ENCODE measurements at places on chromosomes 5 and 9. TPM values are rescaled to one million over a fixed set of nuclear protein-coding genes. Genes with fewer than 3 reads are reported as not detected.

The OLFM1 gene
- total RNA-seq, result not detected

The CXCL14 gene
- 8.5 TPM for total RNA-seq

The CERCAM gene
- 57.5 TPM for total RNA-seq

The B4GALT1 gene
- 107 TPM for total RNA-seq

The TMC1 gene
- total RNA-seq, result not detected

The TXNDC8 gene
- not detected for total RNA-seq

The FRMD3 gene
- total RNA-seq, result 0.56 TPM

The FSD1L gene
- 0.51 TPM for total RNA-seq

The ASTN2 gene
- total RNA-seq, result 0.28 TPM

The PCSK5 gene
- 2.8 TPM for total RNA-seq

The ASPN gene
- not detected for total RNA-seq

The SMARCA2 gene
- total RNA-seq, result 67.8 TPM

The IL9 gene
- not detected for total RNA-seq

The ELAVL2 gene
- 4.3 TPM for total RNA-seq

The SOHLH1 gene
- total RNA-seq, result not detected

The ZNF658 gene
- 3.1 TPM for total RNA-seq

The PCDHAC1 gene
- total RNA-seq, result 0.07 TPM

The SAP30L gene
- total RNA-seq, result 4.6 TPM

The CCL21 gene
- not detected for total RNA-seq

The ADGRD2 gene
- total RNA-seq, result not detected

The OR1L8 gene
- total RNA-seq, result not detected

The NREP gene
- total RNA-seq, result 16.7 TPM

The CPEB4 gene
- 16.2 TPM for total RNA-seq

The NTNG2 gene
- total RNA-seq, result 0.07 TPM

The LVRN gene
- total RNA-seq, result 0.49 TPM

The ALDH7A1 gene
- total RNA-seq, result 52.1 TPM

The DNAJC21 gene
- 30.8 TPM for total RNA-seq

The UBE2B gene
- total RNA-seq, result 17.5 TPM

The S1PR3 gene
- 0.70 TPM for total RNA-seq

The PRDM9 gene
- total RNA-seq, result not detected

The TMEM161B gene
- 10.9 TPM for total RNA-seq

The SPATA31A3 gene
- not detected for total RNA-seq

The SEMA5A gene
- 0.79 TPM for total RNA-seq

The DND1 gene
- 0.28 TPM for total RNA-seq

The PAEP gene
- not detected for total RNA-seq

The HSPA5 gene
- total RNA-seq, result 273 TPM

The MSH3 gene
- total RNA-seq, result 12.3 TPM
